NCI-H1436 treated with DMSO at 0.1 percent for 48 hours (cell line): ENCODE measurements at places on chromosomes 13 and 19.

DNA sequence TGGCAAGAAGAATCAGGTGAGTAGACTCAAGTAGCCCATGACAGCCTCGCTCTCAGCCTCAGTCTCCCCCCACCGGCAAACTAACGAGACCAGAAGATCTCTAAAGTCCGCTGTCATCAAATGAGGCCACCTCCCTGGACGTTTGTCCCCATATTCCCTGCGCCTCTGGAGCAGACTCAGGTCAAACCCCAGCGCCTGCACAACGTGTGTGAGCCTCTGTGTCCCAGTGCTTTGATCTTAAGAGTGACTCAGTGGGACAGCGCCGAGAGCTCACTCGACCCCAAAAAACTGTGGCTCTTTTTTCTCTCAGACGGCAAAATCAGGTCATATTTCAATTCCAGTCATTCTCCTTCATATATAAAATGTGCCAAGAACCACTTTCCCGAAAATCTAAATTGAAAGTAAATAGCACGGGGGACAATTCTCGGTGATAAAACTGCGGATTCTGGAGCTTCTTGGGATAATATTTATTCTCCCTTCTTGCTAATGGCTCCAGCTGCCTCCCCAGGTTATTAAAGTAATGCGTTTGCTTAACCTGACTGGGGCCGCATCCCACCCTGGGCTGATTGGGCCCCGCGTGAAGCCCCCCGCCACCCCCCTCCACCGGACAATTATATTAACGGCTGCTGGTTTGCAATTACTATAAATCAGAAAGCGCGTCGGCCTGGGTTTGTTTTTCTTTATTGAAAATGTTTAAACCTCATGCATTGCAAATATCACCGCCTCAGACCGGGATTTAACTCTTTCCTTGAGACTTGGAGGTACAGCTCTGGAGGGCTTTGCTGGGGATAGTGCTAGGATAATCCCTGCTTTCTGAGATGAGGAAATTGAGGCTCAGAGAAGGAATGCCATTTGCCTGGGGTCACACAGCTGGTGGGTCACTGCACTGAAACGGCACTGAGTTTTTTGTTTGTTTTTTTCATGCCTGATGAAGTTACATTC is 37.5 kb upstream of the ZNRF4 start:
- no peak for DNase-seq

- no peak for DNase-seq
Measured at GRCh38 chr13:27607125-27607524, 13.2 kb downstream of the LNX2 start.

DNA sequence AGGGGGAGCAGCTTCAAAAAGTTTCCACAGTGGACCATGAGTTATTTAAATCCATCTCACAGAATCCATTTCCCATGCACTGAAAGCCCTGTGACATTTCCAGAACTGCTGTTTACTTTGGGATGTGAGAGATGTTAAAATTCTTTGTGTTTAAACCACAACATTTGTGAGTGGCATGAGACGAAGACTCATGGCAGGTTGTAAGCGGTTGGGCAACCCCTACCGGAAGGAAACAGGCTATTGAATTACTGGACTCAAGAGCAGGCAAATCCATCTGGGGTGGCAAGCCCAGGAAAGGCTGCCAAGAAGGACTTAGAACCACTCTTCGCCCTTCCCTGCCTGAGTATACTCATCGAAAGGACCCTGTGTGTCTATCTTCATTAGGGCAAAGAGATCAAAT is 22.3 kb upstream of the CLDN10 start:
- no peak for DNase-seq

GRCh38 chr19:3323026-3323425 is 43.4 kb upstream of the NFIC start:
- DNase-seq: no peak

DNA sequence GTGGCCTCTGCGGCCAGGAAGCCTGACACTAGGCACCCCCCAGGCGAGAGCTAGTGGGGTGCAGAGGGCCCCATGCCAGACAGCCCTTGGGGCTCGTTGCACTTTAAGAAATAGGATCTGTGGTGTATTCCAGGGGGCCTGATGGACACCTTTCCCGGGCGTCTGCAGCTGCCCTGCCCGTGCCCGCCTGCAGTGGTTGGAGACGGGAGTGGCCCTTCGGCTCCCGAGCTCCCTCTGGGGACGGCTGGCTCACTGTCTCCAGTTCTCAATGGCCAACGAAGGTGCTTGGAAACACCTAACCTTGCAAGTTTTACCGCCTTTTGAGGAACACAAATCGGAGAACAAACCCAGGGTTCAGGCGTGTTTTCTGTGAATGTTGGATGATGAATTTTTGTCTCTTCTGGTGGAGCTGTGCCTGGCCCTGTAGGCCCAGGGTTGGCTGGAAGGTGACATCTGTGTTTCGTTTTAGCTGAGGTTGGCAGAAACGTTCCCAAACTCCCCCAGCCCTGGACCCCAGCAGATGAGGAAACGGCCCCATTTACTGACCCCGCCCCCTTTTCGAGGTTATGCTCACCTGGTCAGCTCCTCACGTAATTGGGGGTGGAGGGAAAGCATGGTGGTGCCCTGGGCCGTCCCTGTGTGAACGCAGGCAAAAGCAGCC is 17.4 kb upstream of the NPAS1 start:
- DNase-seq: no peak

GRCh38 chr13:113639616-113640262 is 18.3 kb downstream of the ATP4B start:
- DNase-seq: no peak

- no peak for DNase-seq
Measured at GRCh38 chr13:79686441-79686840, 205.5 kb downstream of the NDFIP2 start.

GRCh38 chr13:27276188-27276587 is 5.6 kb downstream of the RASL11A start:
- no peak for DNase-seq

- DNase-seq: no peak
Measured at GRCh38 chr19:29947871-29948270, 5.8 kb downstream of the URI1 start.

DNA sequence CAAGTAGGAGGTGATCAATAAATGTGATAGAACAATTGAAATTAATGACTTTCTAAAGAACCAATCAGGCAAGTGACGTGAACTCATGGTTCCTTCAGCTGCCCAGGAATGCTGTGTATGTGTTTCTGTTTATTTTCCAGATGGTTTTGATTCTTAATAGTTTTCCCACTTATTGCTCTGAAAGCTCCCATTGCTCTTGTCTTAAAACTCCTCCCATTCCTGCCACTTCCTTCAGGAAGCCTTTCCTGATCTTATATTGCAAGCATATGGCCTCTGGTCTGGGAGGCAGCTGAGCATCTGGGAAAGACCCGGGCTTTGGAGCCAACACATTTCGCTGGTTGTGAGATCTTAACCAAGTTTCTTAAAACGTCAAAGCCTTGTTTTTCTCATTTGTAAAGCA is 17.1 kb upstream of the LATS2 start:
- DNase-seq: no peak

DNA sequence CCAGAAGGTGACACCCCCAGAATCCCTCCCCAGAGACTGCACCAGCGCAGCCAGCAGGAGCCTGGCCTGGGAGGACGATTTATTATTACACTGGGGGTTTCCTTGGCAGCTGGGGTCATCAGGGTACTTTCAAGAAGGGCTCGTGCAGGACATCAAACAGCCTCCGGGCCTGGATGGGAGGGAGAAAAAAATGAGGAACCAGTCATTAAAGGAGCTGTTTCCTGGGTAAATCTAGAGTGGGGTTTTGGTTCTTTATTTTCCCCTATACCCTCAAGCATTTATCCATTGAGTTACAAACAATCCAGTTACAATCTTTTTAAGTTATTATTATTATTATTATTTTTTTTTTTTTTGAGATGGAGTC is 3.1 kb downstream of the POLR1G start:
- no peak for DNase-seq

DNA sequence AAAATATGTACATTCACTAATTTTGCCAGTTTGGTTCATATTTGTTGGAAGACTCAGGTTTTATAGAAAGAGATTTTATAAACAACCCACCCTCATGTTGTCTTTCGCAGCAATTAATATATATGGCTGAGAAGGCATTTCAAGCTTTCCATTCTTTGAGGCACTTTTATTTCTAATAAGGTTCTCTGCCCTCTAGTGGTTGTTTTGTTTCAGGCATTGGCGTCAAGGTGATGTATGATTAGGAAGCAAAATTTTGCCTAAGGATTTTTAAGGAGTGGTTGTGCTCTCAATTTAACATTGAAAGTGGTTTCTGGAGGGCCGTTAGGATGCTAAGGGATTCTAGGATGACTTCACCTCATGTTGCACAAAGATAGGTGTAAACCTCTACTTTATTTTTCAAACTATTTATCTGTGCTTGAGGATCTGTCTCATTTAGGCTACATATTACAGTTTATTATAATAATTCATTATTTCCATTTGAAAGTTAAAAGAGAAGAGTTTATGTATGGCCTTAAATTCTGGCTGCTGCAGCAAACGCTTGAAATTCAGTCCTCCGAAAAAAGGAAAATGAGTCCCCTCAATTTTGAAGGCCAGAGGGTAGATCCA is 35.9 kb downstream of the OXGR1 start:
- no peak for DNase-seq

GRCh38 chr19:48879025-48879637 is 6.9 kb downstream of the PPP1R15A start:
- no peak for DNase-seq

DNA sequence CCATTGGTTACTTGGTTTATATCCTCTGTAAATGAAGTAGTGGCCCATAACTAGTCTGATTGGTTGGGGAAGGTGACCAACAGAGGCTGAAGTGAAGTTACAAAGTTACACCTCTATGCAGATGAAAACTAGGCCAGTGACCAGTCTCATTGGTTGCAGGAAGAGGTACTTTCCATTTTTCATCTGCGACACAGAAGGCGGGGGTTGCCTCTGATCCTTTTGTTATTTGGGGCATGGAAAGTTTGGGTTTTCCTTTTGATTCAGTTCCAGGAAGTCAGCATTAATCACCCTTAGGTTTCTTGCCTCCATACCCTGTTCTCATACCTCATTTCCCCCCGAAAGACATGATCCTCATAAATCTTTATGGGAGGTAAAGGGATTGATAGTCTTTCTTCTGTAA is 20.2 kb downstream of the ZNF544 start:
- DNase-seq: no peak

DNA sequence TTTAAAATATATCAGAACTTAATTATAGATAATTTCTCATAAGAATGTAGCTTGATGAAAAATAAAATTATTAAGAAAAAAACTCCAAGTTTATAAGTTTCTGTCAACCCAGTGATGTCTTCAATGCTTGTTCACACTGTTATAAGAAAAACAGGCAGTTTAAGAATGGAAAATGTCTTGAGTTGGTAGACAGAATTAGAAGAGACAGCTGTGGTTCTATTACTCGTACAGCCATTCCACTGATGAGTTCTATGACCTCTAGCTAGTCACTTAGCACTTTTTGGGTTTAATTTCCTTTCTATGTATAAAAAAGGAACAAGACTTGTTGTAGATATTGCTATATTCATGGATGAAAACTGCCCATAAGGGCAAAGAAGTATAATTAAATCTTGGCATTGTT is 1013.1 kb upstream of the ATXN8OS start:
- no peak for DNase-seq

- no peak for DNase-seq
Measured at GRCh38 chr13:65112531-65112941, 2117.6 kb downstream of the PCDH9 start.

DNA sequence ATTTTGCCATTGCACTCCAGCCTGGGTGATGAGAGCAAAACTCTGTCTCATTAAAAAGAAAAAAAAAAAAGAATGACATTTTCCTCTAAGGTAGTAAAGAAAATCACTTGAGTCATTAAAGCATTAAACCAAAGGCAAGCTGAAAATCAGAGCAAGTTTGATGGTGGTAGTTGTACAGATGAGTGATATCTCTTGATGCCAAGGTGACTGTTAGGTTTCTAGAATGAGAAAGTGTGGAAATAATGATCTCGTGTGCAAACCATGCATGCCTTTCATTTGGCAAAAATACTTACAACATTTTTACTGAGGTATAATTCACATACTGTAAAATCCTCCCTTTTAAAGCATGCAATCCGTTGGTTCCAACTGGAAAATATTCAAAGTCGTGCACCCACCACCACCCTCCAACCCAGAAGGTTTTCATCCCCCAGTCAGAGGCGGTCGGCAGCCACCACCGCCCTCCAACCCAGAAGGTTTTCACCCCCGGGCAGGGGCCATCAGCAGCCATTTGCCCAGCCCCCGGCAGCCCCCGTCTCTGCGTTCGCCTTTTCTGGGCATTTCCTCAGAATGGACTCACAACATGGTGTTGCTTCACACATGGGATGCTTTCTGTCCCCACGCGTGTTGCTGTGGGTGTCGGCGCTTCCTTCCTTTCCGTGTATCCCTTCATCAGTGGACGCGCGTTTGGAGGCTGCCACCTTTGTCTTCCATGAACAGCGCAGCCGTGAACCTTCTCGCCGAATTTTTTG is 90.2 kb downstream of the ATP11A start:
- DNase-seq: no peak

GRCh38 chr13:26270707-26271106 is 16.8 kb downstream of the CDK8 start:
- no peak for DNase-seq

GRCh38 chr13:105602956-105603670 is 932.3 kb downstream of the EFNB2 start:
- DNase-seq: no peak

DNA sequence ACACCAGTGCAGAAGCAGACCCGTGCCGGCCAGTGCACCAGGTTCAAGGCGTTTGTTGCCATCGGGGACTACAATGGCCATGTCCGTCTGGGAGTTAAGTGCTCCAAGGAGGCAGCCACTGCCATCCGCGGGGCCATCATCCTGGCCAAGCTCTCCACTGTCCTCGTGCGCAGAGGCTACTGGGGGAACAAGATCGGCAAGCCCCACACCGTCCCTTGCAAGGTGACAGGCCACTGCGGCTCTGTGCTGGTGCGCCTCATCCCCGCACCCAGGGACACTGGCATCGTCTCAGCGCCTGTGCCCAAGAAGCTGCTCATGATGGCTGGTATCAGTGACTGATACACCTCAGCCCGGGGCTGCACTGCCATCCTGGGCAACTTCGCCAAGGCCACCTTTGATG is 10.1 kb downstream of the ZNF44 start:
- DNase-seq: no peak

- no peak for DNase-seq
Measured at GRCh38 chr19:19145684-19146608, 7.7 kb upstream of the TMEM161A start.

DNA sequence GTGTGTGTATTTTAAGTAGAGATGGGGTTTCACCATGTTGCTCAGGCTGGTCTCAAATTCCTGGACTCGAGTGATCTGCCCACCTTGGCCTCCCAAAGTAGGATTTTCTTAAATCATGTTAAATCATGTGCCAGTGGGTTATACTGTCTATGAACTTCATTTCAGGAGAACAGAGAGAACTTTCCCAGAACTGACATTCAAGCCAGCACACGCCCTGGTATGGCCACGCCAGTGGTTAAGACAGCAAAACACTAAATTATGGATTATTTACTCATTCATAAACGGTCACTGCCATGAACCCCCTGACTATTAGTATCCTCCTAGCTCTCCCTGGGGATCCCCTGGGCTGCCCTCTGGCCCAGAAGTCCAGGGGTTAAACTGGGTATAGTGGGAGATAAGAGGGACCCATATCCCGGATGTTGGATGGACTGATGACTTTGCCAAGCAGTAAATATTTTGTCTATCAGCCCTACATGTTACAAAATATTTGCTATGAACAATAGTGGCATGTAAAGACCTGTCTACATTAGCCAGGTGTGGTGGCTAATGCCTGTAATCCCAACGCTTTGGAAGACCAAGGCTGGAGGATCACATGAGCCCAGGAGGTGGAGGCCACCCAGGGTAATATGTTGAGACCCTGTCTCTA is 16.1 kb upstream of the STRN4 start:
- no peak for DNase-seq
